ENCODE measurements at places on chromosomes 11 and 22.

DNA sequence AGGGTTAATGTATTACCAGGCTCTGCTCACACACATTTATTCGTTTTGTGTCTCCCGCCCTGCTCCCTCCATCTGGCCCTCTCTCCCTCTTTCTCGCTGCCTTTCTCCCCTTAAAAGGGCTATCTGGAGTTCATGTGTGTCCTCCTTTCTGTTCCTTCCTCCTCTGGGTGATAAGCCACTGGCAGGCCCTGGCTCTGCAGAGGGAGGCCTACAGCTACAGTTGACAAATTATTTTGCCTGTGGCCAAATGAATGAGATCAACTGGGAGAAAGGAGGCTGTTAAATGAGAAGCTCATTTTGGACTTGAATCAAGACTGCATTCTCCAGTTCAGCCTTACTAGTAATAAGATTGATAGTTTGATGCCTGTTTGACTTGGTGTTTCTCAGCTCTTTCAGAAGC, 17.5 kb upstream of the OPCML start:
- no peak for DNase-seq

DNA sequence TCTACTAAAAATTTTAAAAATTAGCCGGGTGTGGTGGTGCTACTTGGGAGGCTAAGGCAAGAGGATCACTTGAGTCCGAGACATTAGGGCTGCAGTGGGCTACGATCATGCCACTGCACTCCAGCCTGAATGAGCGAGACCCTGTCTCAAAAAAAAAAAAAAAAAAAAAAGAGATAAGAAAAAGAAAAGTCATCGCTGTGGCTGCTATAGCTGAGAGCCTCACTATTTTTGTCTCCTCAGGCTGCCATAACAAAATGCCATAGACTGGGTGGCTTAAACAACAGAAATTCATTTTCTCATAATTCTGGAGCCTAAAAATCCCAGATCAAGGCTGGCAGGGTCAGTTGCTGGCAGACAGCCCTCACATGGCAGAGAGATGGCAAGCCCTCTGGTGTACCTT, 30.1 kb upstream of the DEPDC7 start:
- DNase-seq: no peak

- no peak for DNase-seq
These were observed 9.4 kb upstream of the AP1B1 start for GRCh38 chr22:29397791-29398190.

DNA sequence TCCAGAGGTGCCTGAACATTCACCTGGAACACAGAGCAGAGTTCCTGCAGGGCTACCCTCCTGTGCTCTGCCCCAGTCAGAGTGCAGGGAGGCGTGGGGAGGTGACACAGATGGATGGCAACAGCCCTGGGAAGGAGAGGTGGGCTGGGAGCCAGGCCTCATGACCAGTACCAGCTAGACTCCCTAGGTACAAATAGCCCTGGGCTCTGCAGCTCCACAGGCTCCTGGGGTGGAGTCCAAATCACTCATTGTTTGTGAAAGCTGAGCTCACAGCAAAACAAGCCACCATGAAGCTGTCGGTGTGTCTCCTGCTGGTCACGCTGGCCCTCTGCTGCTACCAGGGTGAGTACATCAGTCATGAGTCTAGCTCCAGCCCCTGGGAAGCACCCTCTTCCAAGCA, at the start of gene SCGB1D2:
Gene SCGB1D2, plus strand, starts transcription at position 219 of the 400 bp plus-strand sequence. Its CDS starts 69 bp downstream, at position 288.
- no peak for DNase-seq

- DNase-seq: no peak
These were observed 62.0 kb downstream of the FAM76B start for GRCh38 chr11:95727620-95728019.

DNA sequence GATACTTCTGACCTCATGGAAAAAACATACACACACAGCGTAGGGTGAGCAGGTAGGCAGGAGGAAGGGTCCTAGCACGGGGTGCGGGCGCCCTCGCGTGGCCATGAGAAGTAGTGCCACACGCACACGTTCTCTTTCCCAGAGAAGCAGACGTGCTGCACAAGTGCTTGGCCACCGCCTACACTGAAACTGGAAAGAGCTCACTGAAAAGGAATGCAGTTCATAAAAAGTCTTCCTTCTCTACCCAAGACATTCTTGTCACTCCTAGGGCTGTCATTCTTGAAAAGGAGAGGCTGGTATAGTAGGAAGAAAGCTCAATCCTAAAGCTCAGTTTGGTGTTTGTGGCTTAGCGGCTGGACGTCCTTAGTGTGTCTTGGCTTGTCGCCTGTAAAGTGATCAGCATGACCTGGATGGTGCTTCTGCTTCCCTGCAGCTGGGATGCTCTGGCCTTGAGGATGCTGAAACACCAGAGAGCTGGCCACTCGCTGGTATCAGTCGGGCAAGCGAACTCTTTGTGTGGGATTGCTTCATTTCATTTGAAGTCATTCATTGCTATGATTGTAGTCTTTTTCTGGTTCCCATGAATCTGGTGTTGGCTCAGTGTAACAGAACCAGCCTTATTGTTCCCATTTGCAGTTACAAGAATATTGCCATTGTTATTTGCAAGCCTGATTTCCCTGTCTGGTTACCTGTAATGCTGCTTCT, 303.8 kb downstream of the NTM start:
- peak; percentile 16 for DNase-seq

GRCh38 chr11:134393638-134394037, 18.4 kb downstream of the B3GAT1 start:
- peak; percentile 43 for DNase-seq

DNA sequence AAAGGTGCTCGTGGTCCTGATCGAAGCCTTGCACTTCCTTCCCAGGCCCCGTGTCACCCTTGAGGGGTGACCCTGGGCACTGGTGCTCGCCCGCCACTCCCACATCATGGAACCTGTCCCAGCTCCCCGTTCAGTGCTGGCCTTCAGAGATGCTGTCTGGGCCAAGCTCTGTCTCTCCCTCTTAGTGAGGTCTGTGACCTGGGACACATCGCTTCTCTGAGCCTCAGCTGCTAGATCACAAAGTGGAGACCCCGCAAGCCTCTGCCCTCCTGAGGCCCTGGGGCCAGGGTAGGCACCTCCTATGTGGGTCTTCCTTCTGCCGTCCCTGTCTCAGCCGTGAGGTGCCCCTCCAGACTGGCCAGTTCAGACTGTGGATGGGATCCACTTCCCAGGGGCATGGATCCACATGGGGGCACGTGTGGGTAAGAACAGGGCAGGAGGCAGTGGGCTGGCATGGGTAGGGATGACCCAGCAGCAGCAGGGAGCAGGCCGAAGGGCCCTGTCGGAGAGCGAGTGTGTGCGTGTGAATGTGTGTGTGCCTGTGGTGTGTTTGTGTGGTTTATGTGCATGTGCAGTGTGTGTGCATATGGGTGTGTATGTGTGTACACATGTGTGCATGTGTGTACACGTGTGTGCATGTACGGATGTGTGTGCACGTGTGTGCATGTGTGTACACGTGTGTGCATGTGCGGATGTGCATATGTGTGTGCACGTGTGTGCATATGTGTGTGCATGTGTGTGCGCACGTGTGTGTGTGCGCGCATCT, 1073.7 kb downstream of the BRD1 start:
- DNase-seq: no peak

- no peak for DNase-seq
These were observed 79.1 kb downstream of the MSANTD4 start for GRCh38 chr11:105942921-105943320.

DNA sequence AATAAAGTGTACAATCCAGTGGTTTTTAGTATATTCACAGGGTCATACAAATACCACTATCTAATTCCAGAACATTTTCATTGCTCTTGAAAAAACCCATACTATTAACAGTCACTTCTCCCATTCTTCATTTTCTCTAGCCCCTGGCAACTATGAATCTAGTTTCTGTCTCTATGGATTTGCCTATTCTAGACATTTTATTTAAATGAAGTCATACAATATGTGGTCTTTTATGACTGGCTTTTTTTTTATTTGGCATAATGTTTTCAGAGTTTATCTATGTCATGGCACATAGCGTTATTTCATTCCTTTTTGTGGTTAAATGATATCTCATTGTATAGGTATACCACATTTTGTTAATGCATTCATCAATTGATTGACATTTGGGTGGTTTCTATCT, 59.4 kb downstream of the KDM2A start:
- no peak for DNase-seq

- no peak for DNase-seq
These were observed 287.9 kb downstream of the SWAP70 start for GRCh38 chr11:9951807-9952206.

- DNase-seq: no peak
These were observed 10.3 kb upstream of the BIK start for GRCh38 chr22:43100225-43100624.

DNA sequence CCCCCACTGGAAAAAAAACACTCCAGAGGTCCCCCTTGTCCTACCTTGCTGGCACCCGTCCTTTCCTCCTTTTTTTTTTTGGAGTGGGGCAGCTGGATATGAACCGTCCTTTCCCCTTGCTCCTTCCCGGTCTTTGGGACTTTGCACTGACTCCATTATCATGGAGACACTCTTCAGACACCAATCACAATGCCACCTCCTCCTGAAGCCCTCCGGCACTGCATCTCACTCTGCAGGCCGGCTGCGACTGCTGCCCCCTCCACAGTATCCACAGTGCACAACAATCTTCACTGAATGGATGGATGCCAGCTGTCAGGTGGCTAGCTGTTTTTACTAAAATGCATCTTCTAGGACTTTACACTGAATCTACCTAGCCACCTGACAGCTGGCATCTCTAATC, 12.7 kb upstream of the RGL4 start:
- no peak for DNase-seq

GRCh38 chr11:2770096-2770751, 70.4 kb upstream of the KCNQ1OT1 start:
- no peak for DNase-seq

GRCh38 chr11:15770798-15771414, 585.4 kb downstream of the SOX6 start:
- peak; percentile 10 for DNase-seq

DNA sequence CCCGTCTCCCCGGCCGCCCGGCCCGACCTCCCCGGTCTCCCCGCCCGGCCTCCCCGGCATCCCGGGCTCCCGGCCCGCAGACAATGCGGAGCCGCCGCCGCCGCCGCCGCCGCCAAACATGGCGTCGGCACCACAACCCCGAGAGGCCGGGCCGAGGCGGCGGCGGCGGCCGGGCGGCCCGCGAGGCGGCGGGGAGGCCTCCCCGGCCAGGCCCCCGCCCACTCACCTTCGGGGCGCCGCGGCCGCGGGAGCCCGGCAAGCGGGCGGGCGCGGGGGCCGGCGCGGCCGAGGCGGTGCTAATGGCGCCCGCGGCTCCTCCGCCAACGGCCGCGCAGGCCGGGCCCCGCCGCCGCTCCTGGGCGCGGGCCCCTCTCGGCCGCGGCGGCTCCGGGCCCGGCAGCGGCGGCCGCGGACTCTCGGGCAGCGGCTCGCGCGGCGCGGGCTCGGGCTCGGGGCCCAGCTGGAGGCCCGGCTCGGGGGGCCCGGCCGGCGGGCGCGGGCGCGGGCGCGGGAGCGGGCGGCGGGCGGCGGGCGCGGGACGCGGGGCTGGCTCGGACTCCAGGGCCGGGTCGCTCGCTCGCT, 311 bp downstream of the BRD1 start:
- no peak for DNase-seq

DNA sequence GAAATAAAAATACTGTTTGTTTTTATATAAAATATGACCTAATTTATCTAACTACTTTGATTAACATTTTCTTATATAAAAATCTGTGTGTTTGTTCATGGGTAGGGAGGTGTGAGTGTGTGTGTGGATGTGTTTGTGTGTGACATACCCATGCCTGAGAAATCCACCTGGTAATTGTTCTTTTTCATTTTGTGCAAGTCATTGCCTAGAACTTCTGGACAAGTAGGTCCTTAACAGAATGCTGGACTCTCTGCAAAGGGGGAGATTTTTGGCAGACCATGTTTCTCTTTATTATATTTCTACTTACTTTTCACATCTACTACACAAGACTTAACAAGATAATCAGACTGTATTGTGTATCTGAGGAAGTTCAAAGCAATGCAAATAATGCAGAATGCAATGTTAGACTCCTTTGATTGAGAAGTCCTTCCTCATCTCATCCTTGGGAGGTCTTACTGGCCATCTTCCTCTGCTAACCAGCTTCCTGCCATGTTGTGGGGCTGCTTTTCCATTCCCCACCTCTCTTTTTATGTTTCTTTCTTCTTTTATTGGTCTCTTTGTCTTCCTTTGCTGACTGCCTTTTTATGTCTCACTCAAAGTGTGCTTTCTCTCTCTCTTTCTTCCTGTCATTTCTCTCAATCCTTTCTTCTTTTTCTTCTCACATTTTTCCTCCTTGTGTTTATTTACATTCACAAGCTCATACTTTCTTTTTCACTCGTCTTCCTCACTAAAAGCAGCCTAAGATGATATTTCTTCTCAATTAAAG, 1017.0 kb upstream of the CNTN5 start:
- no peak for DNase-seq

DNA sequence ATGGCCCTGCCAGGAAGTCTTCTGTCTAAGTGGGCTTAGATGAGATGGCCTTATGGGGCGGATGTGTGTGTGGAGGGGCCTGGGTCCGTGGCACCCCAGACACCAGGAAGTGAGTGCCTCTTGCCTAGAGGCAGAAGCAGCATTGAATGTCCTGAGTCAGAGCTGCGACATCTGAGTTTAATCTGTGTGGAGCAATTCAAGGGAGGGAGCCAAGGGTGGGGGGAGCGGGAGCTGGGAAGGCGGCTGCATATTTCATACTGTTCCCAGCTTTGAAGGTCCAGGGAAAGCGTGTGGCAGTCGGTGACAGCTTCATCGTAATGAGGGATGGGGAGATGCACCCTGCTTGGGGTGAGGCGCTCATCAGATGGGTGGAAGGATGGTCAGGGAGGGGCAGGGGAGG, 73.5 kb upstream of the THY1 start:
- no peak for DNase-seq

DNA sequence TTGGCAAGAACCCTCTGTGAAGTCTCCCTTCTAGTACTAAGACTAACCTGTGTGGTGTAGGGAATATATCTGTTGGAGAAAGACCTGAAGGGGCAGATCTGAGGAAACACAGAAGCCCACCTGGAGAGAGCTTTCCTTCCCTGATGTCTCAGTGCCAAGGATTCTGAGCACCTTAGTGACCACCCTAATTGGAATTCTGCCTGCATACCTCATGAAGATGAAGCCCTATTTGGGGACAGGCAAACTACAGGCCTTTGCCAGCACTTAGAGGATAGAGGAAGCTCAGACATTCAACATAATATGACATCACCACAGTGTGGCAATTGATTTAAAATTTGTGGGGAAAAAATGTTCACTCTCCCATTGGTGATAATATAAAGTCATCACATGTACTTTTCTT, 766.2 kb upstream of the KIRREL3 start:
- DNase-seq: no peak

GRCh38 chr11:111778047-111778558, 11.9 kb upstream of the PPP2R1B start:
- no peak for DNase-seq

Measured in SK-N-DZ (cell line).